ENCODE measurements at places on chromosomes 4 and X.

- no peaks in the 10 kb centered on the region for H3K36me3 ChIP-seq
- DNase-seq, result no peak
- no peaks in the 10 kb centered on the region for H3K27me3 ChIP-seq
Observed at GRCh38 chr4:153181293-153181692, 22.9 kb upstream of the TRIM2 start.

DNA sequence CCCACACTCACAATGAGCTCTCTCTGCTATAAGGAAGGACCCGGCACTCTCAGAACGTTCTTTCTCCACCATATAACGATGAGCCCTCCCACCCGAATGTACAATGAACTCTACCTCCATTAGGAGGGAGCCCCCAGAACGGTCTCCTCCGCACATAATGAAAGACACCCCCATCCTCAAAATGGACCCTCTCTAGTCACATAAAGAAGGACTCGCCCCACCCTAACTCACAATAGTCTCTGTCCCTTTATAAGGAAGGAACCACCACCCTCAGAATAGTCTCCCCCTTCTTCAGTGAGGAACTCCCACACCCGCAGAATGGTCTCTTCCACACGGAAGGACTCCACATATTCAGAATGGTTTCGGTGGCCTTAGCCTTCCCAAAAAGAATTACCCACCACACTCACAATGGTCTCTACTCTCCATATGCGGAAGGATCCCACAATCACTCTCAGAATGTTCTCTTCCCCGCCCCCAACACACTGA lies 477 bp downstream of the SLC35A2 start:
- H3K4me3 ChIP-seq, result peak overlapping the region; percentile 75
- no peaks in the 10 kb centered on the region for H3K27me3 ChIP-seq
- H3K27ac ChIP-seq, result peak overlapping the region; percentile 92
- H3K36me3 ChIP-seq, result no peaks in the 10 kb centered on the region
- no peaks in the 10 kb centered on the region for H3K4me1 ChIP-seq

DNA sequence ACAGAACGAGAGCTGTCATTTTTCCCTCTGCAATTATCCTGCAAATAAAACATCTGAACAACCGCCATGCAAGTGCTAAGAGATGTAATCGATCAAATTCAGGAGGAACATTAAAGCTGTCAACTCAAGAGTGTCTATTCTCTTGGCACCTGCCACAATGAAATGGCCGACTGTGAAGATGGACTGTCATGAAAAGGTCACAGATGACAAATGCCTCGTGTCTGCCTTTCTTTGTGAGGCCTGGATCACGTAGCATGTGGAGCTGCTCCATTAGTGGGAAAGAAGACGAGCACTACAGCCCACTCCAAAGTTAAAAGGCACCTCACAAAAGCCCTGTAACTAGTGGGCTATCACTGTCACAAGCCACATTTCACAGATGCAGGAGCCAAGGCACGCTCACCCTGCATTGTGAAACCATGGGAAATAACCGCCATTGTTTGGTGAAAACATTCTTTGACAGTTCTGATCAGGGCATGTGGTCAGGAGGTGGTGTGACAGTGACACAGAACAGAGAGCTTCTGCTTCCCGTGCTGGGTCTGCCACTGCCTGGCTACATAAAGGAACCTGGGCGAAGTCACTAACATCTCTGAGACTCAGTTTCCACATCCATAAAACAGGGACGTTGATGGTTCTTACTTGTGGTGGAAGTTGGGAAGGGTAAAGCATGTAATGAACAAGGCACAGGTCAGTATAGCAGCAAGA lies 98.9 kb downstream of the EVC2 start:
- no peak overlapping the region for H3K27ac ChIP-seq
- H3K4me1 ChIP-seq, result peaks cover 7% of the 10 kb centered on the region
- H3K36me3 ChIP-seq, result no peaks in the 10 kb centered on the region
- no peak for DNase-seq

GRCh38 chrX:43899878-43900815 lies 17.9 kb upstream of the MAOB start:
- no peak overlapping the region for H3K27ac ChIP-seq
- H3K4me3 ChIP-seq, result no peak overlapping the region
- no peaks in the 10 kb centered on the region for H3K27me3 ChIP-seq
- no peak for DNase-seq
- no peaks in the 10 kb centered on the region for H3K4me1 ChIP-seq

GRCh38 chr4:25076625-25077398 lies 46.1 kb upstream of the LGI2 start:
- H3K4me1 ChIP-seq, result no peaks in the 10 kb centered on the region
- no peaks in the 10 kb centered on the region for H3K36me3 ChIP-seq
- no peak overlapping the region for H3K4me3 ChIP-seq
- no peak for DNase-seq

DNA sequence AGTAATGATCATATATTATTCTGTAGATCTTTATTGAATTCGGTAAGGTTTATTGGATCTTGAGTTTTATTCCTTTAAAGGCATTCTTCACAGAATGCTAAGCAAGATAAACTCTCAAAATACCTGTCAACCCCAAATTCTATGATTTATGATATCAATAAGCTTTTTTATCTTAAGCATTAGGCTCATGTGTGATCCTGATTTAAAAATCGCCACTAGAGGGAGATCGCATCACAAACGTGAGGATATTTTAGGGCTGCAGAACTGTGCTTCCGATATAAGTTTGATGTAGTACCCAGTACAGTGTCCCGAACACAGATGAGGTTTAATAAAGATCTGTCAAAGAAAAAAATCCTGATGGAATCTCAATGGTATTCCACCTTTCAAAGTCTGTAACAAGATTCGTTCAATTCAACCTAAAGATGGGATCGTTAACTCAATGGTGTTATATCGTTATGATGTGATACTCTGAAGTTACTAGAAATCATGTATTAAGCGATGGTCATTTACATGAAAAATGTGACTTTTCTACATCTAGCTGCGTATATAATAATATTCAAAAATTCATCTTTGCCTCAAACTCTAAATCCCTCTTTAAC lies 169.0 kb downstream of the CORIN start:
- DNase-seq, result peak; percentile 70
- no peak overlapping the region for H3K4me3 ChIP-seq
- H3K27ac ChIP-seq, result no peak overlapping the region
- no peaks in the 10 kb centered on the region for H3K27me3 ChIP-seq
- no peaks in the 10 kb centered on the region for H3K4me1 ChIP-seq

GRCh38 chr4:37726666-37727065 lies 40.5 kb upstream of the RELL1 start:
- no peak overlapping the region for H3K4me3 ChIP-seq
- no peaks in the 10 kb centered on the region for H3K27me3 ChIP-seq
- H3K4me1 ChIP-seq, result no peaks in the 10 kb centered on the region
- H3K36me3 ChIP-seq, result no peaks in the 10 kb centered on the region

DNA sequence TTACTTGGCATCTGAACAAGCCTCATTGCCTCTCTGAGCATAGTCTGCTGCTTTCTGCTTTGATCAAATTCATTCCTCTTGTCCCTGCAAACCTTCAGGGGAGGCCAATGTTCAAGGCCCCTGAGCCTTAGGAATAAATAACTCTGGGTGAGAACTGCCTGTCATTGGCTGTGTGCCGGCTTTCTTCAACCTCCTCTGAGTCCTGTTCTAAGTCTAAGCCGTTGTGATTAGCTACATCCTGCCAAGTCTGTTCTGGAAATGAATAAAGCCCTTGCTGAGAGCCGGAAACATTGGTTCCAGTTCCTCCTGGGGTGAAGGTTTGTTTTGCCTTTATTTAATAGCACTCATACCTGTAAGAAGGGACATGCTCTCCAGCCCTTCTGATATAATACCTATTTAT lies 13.8 kb downstream of the RNF4 start:
- peaks cover 42% of the 10 kb centered on the region for H3K4me1 ChIP-seq
- no peak overlapping the region for H3K4me3 ChIP-seq
- no peak for DNase-seq
- H3K27me3 ChIP-seq, result no peaks in the 10 kb centered on the region

- H3K27me3 ChIP-seq, result no peaks in the 10 kb centered on the region
- DNase-seq, result no peak
- H3K4me3 ChIP-seq, result no peak within 1 kb of the TSS
- H3K4me1 ChIP-seq, result no peaks in the 10 kb centered on the region
- H3K36me3 ChIP-seq, result no peaks in the 10 kb centered on the region
Observed at GRCh38 chrX:55220119-55220794, at the start of gene PAGE5. PAGE5 (plus strand) TSS chrX:55220346; CDS start chrX:55221383, 1,037 bp downstream.

GRCh38 chr4:7803992-7804755 lies 135.5 kb downstream of the AFAP1 start:
- H3K4me3 ChIP-seq, result no peak overlapping the region
- DNase-seq, result peak; percentile 89
- H3K36me3 ChIP-seq, result no peaks in the 10 kb centered on the region
- H3K4me1 ChIP-seq, result peaks cover 24% of the 10 kb centered on the region

- H3K4me1 ChIP-seq, result no peaks in the 10 kb centered on the region
- H3K4me3 ChIP-seq, result no peak overlapping the region
- DNase-seq, result no peak
- no peaks in the 10 kb centered on the region for H3K27me3 ChIP-seq
- no peak overlapping the region for H3K27ac ChIP-seq
Observed at GRCh38 chrX:96126182-96126581, 558.5 kb upstream of the DIAPH2 start.

GRCh38 chr4:16676230-16676770 lies 222.1 kb downstream of the LDB2 start:
- no peak overlapping the region for H3K4me3 ChIP-seq
- no peaks in the 10 kb centered on the region for H3K36me3 ChIP-seq
- no peak for DNase-seq
- peaks cover 9% of the 10 kb centered on the region for H3K4me1 ChIP-seq

- H3K27ac ChIP-seq, result peak overlapping the region; percentile 50
- H3K36me3 ChIP-seq, result no peaks in the 10 kb centered on the region
- DNase-seq, result no peak
- H3K4me1 ChIP-seq, result peaks cover 14% of the 10 kb centered on the region
- no peaks in the 10 kb centered on the region for H3K27me3 ChIP-seq
Observed at GRCh38 chr4:76658231-76659102, 223.4 kb downstream of the SHROOM3 start.

GRCh38 chrX:69077895-69078455 lies 87.3 kb downstream of the PJA1 start:
- H3K36me3 ChIP-seq, result no peaks in the 10 kb centered on the region
- peak overlapping the region; percentile 48 for H3K27ac ChIP-seq
- peaks cover 18% of the 10 kb centered on the region for H3K4me1 ChIP-seq

- no peak overlapping the region for H3K4me3 ChIP-seq
- H3K4me1 ChIP-seq, result no peaks in the 10 kb centered on the region
- H3K27ac ChIP-seq, result no peak overlapping the region
- no peaks in the 10 kb centered on the region for H3K36me3 ChIP-seq
- no peaks in the 10 kb centered on the region for H3K27me3 ChIP-seq
Observed at GRCh38 chr4:162560073-162560472, 396.3 kb upstream of the FSTL5 start.

- no peak overlapping the region for H3K27ac ChIP-seq
- H3K27me3 ChIP-seq, result no peaks in the 10 kb centered on the region
- no peaks in the 10 kb centered on the region for H3K4me1 ChIP-seq
- no peak for DNase-seq
- H3K36me3 ChIP-seq, result no peaks in the 10 kb centered on the region
Observed at GRCh38 chr4:16413814-16414555, 187.7 kb upstream of the TAPT1 start.

DNA sequence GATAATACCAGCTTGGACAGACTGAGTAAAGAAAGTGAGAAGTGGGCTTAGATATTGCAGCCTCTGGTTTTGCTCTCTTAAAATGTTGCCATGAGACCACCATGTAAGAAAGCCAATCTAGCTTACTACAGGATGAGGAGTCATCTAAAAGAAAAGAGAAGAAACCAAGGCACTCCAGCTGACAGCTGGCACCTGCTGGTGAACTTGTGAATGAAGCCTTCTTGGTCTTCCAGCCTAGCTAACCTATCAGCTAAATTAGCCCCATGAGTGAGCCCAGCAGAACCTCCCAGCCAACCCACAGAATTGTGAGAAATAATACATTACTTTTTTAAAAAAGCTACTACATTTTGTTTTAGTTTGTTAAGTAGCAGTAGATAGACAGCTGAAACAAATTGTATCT lies 154.5 kb upstream of the QRFPR start:
- no peaks in the 10 kb centered on the region for H3K36me3 ChIP-seq
- no peaks in the 10 kb centered on the region for H3K4me1 ChIP-seq
- peaks cover under 1% of the 10 kb centered on the region for H3K27me3 ChIP-seq
- DNase-seq, result no peak
- no peak overlapping the region for H3K4me3 ChIP-seq

DNA sequence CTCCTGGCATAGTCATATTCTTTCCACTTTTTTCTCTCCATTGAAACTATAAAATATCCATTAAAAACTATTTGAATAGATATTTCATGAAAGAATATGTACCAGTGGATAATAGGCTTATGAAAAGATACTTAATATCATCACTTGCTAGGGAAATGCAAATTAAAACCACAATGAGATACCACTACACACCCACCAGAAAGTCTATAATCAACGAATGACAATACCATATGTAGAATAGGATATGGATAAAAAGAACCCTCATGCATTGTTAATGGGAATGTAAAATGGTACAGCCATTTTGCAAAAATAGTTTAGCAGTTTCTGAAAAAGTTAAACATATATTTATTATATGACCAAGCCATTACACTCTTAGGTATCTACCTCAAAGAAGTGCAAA lies 218.7 kb upstream of the GPC4 start:
- H3K27ac ChIP-seq, result no peak overlapping the region
- no peak overlapping the region for H3K4me3 ChIP-seq
- H3K4me1 ChIP-seq, result no peaks in the 10 kb centered on the region
- DNase-seq, result no peak
- no peaks in the 10 kb centered on the region for H3K36me3 ChIP-seq
- H3K27me3 ChIP-seq, result no peaks in the 10 kb centered on the region

GRCh38 chr4:140137671-140138070 lies 16.3 kb downstream of the MAML3 start:
- peaks cover 34% of the 10 kb centered on the region for H3K4me1 ChIP-seq
- H3K27me3 ChIP-seq, result no peaks in the 10 kb centered on the region
- no peaks in the 10 kb centered on the region for H3K36me3 ChIP-seq
- H3K27ac ChIP-seq, result peak overlapping the region; percentile 74
- DNase-seq, result peak; percentile 19

DNA sequence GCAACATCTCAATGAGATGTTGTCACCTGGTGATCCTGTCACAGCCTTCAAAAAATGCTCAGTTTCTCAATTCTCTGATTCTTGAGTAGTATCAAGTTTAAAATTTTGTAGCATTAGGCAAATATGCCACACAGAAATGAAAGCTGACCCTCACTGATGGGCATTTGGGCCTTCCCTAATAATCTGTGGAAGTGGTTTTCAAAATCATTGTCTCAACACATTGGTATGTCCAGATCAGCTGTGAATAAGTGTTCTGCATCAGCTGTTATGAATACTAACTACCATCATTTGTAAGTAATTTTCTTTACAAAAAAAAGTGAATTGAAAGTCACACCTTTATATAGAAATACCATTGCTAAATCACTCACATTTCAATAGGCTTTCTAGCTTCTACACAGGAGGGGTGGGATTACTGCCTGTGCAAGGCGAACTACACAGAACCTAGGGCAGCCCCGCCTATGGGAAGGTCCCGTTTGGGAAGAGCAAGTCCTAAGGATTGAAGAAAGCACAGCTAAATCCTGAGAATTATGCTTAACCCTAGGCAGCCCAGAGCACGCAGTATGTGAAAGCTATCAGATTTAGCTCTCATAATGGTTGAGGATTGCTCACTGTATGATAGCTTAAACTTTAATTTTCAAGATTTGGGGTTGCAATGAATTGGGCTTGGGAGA lies 73.4 kb downstream of the GPC3 start:
- H3K4me1 ChIP-seq, result no peaks in the 10 kb centered on the region
- no peak overlapping the region for H3K27ac ChIP-seq
- H3K36me3 ChIP-seq, result no peaks in the 10 kb centered on the region

Measured in hepatocyte (in vitro differentiated cells).